ENCODE measurements at places on chromosomes 3 and 15.

- no peak for DNase-seq
Measured at GRCh38 chr3:12938258-12938711, 96.9 kb upstream of the RPL32 start.

- no peak for DNase-seq
Measured at GRCh38 chr15:77118882-77119321, 48.0 kb upstream of the TSPAN3 start.

DNA sequence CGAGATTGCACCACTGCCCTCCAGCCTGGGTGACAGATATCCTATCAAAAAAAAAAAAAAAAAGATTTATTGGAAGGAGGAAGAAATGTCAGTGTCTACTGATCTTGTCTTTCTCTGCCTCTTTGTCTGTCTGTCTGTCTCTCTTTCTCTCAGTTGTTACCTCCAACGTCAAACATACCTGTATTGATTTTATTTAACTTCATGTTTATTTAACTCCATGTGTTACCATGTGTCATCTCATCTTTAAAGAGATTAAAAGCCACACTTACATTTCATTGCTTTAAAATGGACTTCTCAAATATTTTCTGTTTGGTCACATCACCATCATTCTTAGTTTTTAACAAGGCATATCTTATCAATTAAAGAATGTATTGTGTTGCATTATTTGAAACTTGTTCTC is 9.4 kb downstream of the CLDN11 start:
- DNase-seq, result no peak

DNA sequence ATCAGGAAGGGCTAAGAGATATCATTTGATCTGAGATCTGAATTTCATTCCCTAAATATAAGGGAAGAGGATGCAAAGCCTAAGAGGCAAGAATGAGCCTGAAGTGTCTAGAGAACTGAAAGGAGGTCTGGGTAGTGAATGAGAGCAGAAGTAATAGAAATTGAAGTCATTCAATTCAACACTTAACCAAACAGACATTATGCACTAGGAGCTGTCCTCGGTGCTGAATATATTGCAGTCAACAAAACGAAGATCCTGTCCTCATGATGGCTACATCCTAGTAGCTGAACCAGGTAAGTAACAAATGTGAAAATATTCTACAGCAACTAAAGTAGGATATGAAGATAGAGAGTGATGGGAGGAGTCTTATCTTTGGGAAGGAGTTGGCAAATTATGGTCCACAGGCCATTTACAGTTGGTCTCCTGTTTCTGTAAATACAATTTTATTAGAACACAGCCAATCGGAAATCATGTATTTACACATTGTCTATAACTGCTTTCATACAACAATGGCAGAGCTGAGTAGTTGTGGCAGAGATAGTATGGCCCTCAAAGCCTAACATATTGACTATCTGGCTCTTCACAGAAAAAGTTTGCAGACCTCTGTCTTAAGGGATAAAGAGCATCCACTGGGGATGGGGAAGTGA is 192.9 kb upstream of the CADPS start:
- no peak for DNase-seq

GRCh38 chr15:74343127-74343796 is 24.2 kb downstream of the CYP11A1 start:
- DNase-seq, result no peak

DNA sequence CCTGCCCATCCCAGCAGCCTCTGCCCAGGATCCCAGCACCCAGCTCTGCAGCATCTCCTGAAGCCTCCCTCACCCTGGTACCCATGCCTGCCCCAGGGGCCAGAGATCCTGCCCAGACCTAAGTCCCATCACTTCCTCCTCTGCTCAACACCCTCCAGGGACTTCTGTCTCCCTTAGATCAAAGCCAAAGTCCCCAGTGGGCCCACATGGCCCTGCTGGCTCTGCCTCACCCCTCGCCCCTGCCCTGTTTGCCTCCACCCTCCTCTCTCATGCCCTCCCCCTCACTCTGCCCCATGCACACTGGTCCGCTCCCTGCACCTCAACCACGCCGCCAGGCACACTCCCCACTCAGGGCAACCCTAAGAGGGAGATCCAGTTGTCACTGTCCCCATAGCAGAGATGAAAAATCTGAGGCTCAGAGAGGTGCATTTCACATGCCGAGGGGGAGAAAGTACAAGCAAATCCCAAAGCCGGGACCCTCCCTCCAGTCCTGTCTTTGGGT is 146.5 kb downstream of the NUP210 start:
- no peak for DNase-seq

DNA sequence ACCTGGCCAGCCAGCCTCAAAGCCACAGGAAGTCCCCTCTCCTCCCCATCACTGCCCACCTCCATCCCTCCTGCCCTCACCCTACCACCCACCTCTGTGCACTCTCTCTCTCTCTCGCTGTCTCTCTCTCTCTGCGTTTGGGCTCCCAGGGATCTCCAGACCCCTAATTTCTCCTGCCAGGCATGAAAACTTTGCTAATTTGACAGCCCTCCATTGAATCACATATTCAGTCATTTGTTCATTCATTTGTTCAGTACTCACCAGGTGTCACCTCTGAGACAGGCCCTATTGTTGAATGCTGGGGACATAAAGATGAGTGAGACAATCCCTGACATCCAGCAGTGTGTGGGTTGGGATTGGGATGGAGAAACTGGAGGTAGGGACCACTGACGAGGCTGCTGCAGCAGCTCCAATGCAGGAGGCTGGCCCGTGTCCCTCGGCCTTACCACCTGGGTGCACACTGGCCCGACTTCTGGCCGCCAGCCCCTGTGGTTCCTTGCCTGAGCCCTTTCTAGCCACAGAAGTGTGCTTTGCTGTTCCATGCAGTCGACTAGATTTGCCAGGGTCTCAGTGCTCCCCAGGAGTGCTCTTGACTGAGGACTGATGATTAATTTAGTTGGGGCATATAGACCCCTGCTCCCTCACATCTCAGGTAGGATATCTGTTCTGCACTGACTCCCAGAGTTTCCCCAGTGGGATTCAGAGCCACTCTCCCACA is 38.6 kb upstream of the TSEN2 start:
- no peak for DNase-seq

DNA sequence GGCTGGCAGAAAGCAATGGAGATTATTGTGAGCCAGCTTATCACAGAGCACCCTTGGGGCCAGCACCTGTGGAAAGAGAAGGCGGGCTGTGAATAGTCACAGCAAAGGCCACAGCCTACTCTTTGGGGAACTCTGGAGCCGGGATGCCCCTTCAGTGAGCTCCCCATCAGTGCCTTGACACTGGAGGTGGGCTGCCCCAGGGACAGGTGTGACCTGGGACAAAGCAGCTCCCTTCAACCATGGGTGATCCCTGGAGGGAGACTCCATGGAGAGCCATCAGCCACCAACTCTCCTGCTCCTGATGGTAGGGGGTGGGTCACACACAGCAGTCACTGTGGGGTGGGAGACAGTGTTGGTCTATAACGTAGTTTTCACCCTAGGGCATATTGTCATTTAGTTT is 5.8 kb downstream of the TTC21A start:
- no peak for DNase-seq

DNA sequence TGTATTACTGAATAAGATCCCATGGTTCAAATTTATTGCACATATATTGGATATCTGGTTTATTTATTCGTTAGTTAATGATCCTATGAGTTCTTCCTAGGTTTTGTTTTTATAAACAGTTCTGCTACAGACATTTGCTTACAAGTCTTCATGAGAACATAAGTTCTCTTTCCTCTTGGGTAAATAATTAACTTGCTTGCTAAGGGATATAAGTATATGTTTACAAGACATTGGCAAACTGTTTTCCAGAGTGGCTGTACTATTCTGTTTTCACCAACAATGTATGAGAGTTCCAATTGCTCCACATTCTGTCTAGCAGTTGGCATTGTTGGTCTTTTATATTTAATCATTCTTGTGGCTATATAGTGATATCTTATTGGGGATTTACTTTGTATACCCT is 341.8 kb upstream of the GBE1 start:
- no peak for DNase-seq

GRCh38 chr15:77988347-77989295 is 88.9 kb downstream of the TBC1D2B start:
- no peak for DNase-seq

- DNase-seq, result no peak
Measured at GRCh38 chr3:78277220-78277619, 1237.3 kb downstream of the ROBO2 start.

DNA sequence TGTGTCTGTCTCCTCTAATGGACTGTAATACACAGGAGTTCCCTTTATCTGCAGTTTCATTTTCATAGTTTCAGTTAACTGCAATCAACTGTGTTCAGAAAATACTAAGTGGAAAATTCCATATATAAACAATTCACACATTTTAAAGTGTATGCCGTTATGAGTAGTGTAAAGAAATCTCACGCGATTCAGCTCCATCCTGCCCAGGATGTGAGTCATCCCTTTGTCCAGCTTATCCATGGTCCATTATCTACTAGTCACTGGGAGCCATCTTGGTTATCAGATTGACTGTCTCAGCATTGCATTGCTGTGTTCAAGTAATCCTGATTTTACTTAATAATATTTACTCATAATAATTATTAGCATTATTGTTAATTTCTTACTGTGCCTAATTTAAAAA is 14.5 kb downstream of the ZPLD1 start:
- DNase-seq, result no peak

DNA sequence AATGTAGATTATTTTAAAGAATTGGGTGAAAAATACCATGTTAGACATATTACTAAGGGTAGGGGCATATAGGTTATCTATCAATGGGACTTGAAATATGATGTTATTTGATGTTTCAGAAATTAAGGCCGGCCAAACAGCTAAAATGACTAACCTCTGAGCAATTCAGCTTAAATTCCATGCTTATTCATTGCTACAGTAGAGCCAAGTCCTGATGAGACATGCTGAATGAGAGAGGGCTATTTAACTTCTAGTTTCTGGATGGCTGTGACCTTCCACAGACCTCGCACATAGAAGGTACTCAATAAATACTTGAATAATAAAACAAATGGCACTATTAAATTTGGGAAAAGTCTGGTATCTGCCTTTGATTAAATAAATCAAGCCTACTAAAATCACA is 175.6 kb upstream of the WNT5A start:
- no peak for DNase-seq

GRCh38 chr3:108123326-108123725 is 32.5 kb upstream of the CD47 start:
- no peak for DNase-seq

GRCh38 chr15:85118581-85118980 is 136.9 kb downstream of the PDE8A start:
- no peak for DNase-seq

DNA sequence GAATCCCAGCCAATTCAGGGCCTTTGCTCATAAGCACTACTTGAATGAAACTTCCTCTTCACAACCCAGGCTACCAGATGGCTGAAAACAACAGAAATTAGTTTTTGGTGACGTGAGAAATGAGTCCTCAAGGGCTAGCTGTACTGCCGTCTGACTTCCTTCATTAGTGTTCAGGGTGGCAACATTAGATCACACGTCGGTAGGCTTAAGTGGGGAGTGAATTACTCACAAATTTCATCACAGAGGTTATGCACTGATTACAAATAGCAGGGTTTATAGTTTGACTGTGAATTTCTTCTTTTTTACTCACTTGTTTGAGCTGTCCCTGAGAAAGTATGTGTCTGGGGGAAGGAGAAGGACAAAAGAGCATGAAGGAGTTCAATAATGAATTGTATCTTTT is 397.2 kb downstream of the GAP43 start:
- DNase-seq, result no peak

DNA sequence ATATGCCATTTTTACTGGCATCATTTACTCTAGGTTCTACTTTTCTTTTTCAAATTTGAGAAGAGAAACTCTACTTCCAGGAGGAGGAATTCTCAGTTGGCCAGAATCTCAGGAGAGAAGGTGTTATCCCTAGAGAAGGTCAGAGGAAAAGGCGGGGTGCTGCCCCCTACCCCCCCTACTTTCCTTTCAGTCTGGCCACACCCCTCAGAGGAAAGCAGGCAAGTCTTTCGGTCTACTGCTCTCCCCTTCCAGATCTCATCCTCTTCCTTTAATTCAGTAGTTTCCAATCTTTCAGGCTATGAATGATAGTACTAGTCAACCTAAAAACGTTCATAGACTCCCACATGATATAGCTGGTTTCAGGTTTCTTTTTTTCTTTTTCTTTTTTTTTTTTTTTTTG is 366.5 kb upstream of the TBL1XR1 start:
- DNase-seq, result no peak

GRCh38 chr3:62467966-62468722 is 94.8 kb upstream of the FEZF2 start:
- no peak for DNase-seq

DNA sequence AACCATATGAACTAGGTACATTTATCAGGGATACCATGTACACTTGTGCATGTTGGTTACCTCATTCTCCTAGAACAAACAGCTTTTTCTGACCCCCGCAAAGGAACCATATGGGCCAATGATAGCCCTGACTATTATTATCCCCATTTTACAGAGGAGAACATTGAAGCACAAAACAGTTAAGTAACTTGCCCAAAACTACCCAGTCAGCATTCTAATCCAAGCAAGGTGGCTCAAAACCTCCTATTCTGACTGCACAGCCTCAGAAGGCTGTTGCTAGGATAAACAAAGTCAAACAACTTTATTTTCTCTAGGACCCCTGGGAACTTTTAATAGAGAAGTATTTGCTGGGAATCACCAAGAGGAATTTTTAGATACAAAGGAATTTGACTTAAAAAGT is 36.7 kb downstream of the CFAP44 start:
- DNase-seq, result no peak
